ENCODE measurements at places on chromosomes 12 and 14.
A peak's percentile ranks its signal among the peaks of the same experiment; 100 is the strongest.

- no peak for DNase-seq
Measured at GRCh38 chr12:128976120-128976738, 123.0 kb downstream of the GLT1D1 start.

- no peak for DNase-seq
Measured at GRCh38 chr12:68499616-68500015, 111.1 kb upstream of the RAP1B start.

DNA sequence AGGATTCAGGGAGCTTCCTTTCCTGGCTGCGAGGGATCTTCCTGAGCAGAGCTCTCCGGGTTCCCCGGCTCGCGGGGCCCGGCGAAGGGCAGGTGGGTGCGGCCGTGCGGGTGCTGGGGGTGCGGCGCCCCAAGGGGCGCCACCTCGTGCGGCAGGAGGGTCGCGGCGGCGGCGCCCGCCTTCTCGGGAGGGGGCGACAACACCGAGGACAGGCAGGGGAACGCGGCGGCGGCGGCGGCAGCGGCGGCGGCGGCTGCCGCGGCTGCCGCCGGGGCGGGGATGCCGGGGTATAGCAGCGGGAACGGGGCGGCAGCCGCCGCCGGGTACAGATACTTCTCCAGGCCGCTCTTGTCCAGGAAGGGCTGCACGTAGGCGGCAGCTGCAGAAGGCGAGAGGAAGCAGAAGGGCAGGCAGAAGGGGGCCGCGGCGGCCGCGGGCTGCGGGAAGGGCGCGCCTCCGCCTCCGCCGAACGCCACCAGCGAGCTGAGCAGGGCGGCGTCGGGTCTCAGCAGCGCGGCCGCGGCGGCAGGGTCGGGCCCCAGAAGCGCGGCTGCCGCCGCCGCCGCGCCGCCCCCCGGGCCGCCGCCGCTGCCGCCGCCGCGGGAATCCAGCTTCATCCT is 2.7 kb downstream of the BHLHE41 start:
- DNase-seq: peak; percentile 88

GRCh38 chr14:73463411-73463810 is 5.1 kb upstream of the NUMB start:
- DNase-seq: peak; percentile 83

DNA sequence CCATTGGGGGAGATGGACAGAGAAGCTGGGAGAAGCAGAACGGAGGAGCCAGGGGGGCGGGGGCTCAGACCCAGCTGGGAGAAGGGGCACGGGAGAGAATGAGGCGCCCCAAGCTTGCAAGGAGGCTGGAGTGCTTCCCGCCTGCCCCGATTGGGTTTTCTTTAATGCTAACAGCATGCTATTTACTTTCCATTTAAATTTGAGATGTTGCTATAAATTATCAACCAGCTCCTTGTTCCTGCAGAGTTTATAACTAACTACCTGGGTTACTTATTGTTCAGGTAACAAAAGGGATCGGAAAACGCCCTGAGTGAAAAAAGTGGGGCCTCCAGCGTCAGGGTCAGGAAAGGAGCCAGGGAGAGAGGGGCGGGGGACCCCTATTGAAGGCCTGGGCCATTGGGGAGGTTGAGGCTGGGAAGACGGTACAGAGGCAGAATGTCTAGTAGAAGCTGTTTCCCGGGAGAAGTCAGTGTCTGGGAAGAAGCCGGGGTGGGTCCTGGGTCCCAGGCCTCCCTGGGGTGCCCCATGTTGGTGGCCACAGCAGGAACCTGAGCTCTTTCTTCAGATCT is 2.5 kb downstream of the HNF1A start:
- no peak for DNase-seq

GRCh38 chr12:100823963-100824362 is 29.4 kb downstream of the ANO4 start:
- no peak for DNase-seq

DNA sequence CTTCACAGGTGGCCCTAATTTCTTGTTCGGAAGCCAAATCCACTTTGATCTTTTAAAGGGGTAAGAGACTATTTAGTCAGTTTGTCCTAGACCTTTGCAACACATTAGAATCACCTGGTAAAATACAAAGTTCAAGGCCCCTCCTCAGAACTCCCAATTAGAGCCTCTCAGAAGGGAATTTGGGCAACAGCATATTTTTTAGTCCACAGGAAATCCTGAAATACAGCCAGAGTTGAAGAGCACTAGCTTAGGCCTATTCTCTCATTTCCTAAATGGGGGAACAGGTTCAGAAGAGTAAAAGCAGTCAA is 151.3 kb upstream of the FSCB start:
- DNase-seq: no peak

DNA sequence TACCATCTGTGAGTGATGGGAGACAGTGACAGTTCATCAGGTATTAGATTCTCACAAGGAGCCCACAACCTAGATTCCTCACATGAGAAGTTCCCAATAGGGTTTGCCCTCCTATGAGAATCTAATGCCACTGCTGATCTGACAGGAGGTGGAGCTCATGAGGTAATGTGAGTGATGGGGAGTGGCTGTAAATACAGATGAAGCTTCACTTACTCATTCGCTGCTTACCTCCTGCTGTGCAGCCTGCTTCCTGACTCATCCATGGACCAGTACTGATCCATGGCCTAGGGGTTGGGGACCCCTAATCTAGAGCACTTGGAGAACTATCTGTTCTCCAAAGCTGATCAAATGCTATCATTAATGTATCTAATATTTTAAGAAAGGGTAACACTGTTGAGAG is 17.7 kb downstream of the CLEC2D start:
- no peak for DNase-seq

GRCh38 chr14:29030970-29031369 is 264.4 kb downstream of the FOXG1 start:
- DNase-seq: no peak

GRCh38 chr12:47268501-47269454 is 189.0 kb upstream of the AMIGO2 start:
- DNase-seq: no peak

DNA sequence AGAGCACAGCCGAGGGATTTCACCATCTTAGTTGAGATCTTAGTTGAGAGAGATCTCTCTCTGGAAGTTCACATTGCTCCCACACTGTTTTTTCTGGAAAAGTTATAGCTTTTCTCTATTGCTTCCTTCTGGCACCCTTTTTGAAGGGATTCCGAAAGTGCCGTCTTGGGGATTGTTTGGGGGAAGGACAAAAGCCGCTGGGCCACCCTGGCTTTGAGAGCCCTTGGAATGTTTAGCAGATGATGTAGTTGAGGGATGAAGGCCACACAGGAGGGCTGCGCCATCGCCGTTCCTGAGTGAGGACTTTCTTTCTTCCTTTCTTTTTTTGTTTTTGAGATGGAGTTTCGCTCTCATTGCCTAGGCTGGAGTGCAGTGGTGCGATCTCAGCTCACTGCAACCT is 17.7 kb downstream of the PLEKHG3 start:
- DNase-seq: no peak

DNA sequence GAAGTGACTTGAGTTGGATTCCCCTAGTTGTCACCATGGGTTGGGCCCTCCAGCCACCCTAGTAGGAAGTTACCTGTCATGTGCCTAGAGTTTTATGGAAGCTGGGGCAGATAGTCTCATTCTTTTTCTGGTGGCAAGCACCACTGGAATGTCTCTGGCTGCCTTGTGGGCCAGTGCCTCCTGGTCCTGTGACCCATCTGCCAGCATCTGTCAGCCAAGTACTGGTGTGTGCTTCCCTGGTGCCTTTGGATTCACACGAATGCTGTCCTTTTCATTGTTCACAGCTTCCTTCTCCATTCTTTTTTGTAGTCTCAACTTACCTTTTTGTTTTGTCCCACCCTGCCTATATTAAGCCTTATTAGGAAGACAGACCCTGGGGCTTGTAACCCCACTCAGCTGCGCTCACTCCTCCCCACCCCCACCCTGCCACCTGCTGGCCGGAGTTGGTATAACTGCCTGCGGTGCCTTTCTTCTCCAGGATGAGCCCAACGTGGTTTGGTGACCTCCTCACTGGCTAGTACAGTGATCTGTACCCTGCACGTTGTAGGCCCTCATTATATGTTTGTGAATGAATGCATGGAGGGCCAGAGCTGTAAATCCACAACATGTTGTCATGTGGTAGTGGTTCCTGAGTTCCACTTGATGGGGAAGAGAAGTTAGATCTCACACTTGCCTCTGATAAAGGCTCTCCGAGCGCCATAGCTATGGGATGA is 125.7 kb downstream of the TSPAN9 start:
- DNase-seq: no peak

- no peak for DNase-seq
Measured at GRCh38 chr12:90854136-90854689, 100.8 kb downstream of the CCER1 start.

DNA sequence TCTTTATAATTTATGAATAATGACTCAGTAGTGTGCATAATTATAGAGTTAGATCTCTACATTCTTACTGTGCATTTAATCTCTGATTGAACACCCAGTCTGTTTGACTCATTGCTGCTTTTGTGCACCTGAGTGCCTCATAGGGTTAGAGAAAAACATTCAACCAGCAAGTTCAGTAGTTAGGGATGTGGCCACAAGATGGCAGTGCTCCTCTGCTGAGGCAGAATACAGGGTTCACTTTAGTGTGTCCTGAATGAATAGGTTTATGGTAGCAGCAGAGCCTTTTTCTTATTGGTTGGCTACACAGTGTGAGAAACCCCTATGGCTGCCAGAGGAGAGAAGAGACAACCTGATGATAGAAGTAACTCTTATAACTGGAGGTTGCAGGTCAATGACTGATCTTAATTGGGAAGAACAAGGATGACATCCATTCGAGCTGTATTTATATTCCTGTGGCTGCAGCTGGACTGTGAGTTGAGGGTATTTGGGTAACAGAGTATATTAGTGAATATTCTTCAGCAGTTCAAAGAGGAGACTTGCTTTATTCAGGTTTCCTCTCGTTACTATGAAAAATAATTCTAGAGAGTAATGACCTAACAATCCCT is 194.9 kb upstream of the OR4E1 start:
- no peak for DNase-seq

DNA sequence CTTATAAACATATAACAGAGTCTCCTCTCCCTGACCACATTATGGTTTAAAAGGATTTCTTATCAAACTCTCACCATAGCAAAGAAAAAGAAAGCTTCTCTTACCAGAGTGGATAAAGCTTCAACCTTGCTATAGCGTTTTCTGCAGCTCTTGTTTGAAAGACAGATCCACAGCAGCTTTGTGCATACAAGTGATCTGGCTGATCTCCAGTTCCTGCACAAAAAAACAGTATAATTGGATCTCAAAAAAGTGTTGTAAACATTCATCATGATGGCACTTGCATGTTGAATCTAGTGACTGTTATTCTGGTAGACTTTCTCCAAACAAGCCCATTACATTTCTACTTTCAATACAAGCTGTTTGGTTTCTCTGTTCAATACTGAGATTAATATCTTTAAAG is 178.9 kb upstream of the MGAT4C start:
- DNase-seq: no peak

GRCh38 chr12:105477873-105478272 is 147.4 kb downstream of the C12orf75 start:
- DNase-seq: no peak

DNA sequence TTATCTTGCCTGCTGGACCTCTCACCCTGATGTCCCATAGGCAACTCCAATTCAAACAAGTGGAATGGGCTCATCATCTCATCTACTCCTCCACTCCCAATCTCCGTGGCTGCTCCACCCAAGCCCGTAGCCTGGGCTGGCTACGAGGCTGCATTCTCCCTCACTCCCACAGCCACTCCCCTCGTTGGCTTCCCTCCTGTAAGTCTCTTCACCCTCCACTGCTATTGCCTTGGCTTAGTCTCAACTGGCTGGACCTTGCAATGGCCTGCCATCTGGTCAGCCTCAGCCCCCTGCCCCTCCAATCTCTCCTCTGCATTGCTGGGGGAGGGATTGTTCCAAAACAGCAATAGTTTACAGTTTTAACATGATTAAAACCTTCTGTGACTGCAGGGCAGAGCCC is 44.4 kb upstream of the PELI2 start:
- DNase-seq: no peak

DNA sequence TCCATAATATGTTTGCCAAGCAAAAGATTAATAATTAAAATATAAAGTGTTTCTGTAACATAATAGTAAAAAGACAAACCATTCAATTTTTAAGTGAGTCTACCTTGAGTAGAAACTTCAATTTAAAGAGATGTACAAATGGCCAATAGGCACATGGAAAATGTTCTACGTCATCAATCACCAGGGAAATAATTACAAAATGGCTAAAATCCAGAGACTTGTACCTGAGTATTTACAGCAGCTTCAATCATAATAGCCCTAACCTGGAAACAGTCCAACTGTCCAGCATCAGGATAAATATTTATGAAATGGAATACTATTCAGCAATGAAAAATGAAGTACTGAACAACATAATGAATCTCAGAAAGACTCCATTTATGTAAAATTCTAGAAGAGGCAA is 95.5 kb upstream of the FAR2 start:
- DNase-seq: no peak

DNA sequence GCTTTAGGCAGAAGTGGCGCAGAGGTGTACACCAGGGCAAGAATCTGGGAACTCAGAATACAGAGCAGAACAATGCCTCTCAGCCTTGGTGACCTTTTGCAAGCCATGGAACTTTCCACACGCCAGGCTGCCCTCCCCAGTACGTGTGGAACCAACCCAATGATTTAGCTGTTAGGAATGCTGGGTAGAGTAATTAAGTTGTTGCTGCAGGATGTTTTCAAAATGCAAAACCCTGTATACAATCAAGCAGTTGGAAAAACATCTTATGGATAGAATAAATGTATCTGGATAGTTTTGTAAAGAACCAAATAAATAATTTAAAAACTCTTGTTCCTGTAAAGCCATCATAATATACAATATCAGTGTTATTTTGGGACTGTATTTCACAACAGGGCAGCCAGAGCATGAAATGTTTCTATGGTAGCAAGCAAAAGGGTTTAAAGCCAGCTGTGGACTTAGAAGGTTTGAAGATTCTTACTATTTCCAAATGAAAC is 19.4 kb downstream of the PPP1R36 start:
- no peak for DNase-seq

- DNase-seq: no peak
Measured at GRCh38 chr12:116538682-116539305, 20.4 kb upstream of the MAP1LC3B2 start.

DNA sequence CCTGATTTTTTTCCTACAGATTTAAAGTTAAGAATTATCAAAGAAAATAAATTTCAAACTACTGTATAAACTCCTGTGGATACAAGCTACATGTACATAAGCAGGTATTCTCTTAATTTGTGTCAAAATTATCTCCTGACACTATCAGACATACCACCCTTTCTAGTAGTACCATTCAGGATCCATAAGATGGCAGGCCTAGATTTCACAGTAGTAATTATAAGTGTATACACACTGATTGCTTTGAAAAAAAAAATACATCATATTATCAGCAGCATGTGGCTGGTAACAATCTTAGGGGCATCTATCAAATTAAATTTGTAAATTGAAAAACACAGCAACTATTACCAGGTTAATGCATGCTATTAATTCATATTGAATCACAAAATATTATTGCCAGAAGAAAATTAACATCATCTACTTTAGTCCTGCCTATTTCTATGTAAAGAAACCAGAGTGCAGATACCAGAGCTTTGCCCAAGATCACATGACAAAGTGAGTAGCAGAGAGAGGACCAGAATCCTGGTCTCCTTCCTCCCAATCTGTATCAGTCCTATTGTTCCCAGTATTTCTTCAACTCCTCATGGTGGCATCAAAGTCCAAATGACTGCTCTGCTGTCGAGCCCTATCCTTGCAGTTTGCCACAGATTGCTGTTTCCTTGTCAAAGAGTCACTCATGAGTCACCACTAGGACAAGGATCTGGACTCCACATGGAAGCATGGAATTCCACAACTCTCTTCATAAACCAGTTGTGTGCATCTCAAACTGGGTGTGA is 27.7 kb upstream of the CALM1 start:
- no peak for DNase-seq
